T-helper 17 cell (primary cell): ENCODE measurements at places on chromosomes 5 and 9. TPM values are rescaled to one million over a fixed set of nuclear protein-coding genes. Genes with fewer than 3 reads are reported as not detected.

GRCh38 chr5:96377167-96377566, 55.9 kb downstream of the PCSK1 start:
- no peak overlapping the region for H3K27ac ChIP-seq
- H3K27me3 ChIP-seq, result peaks cover 23% of the 10 kb centered on the region
- peaks cover 17% of the 10 kb centered on the region for H3K4me1 ChIP-seq
- no peak for DNase-seq
- H3K4me3 ChIP-seq, result no peak overlapping the region

DNA sequence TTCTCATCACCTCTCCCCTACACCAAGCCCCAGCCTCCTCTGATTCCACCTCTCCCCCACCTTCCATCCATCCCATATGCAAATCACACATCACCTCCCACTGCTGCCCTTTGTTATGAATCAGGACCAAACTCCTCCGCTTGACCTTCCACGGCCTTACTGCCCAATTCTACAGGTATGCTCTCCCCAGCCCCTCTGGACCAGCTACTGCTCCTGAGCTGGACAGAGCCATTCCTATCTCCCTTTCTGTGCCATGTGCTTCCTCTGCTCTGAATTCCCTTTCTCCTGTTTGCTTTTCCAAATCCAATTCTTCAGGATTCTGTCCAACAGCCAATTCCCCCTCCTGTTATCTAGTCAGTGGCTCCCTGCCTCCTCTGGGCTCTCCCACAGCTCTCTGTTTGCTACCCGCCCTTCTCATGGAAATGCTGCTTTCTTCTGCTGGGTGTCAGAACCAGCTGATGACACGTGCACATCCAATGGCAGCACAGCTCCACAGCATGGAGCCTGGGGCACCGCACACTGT, 8.3 kb downstream of the FABP6 start:
- peaks cover 36% of the 10 kb centered on the region for H3K27me3 ChIP-seq
- H3K4me3 ChIP-seq, result no peak overlapping the region
- peaks cover 4% of the 10 kb centered on the region for H3K4me1 ChIP-seq
- no peak for DNase-seq

- H3K27ac ChIP-seq, result no peak overlapping the region
- peaks cover 46% of the 10 kb centered on the region for H3K27me3 ChIP-seq
- no peaks in the 10 kb centered on the region for H3K4me1 ChIP-seq
- H3K4me3 ChIP-seq, result no peak overlapping the region
- no peaks in the 10 kb centered on the region for H3K36me3 ChIP-seq
- no peak for DNase-seq
Measured at GRCh38 chr5:168931638-168932345, 352.6 kb upstream of the PANK3 start.

- no peaks in the 10 kb centered on the region for H3K36me3 ChIP-seq
- DNase-seq, result no peak
- no peak overlapping the region for H3K27ac ChIP-seq
- no peaks in the 10 kb centered on the region for H3K4me1 ChIP-seq
- H3K27me3 ChIP-seq, result no peaks in the 10 kb centered on the region
Measured at GRCh38 chr5:2261004-2261703, 378.4 kb upstream of the IRX4 start.

GRCh38 chr5:73513996-73514395, 15.8 kb downstream of the BTF3 start:
- H3K27me3 ChIP-seq, result no peaks in the 10 kb centered on the region
- H3K4me3 ChIP-seq, result no peak overlapping the region
- no peaks in the 10 kb centered on the region for H3K4me1 ChIP-seq
- no peak overlapping the region for H3K27ac ChIP-seq
- no peak for DNase-seq
- peaks cover 3% of the 10 kb centered on the region for H3K36me3 ChIP-seq

GRCh38 chr9:106758911-106759310, 104.1 kb upstream of the ZNF462 start:
- no peaks in the 10 kb centered on the region for H3K4me1 ChIP-seq
- no peak for DNase-seq
- no peak overlapping the region for H3K4me3 ChIP-seq
- H3K36me3 ChIP-seq, result no peaks in the 10 kb centered on the region

DNA sequence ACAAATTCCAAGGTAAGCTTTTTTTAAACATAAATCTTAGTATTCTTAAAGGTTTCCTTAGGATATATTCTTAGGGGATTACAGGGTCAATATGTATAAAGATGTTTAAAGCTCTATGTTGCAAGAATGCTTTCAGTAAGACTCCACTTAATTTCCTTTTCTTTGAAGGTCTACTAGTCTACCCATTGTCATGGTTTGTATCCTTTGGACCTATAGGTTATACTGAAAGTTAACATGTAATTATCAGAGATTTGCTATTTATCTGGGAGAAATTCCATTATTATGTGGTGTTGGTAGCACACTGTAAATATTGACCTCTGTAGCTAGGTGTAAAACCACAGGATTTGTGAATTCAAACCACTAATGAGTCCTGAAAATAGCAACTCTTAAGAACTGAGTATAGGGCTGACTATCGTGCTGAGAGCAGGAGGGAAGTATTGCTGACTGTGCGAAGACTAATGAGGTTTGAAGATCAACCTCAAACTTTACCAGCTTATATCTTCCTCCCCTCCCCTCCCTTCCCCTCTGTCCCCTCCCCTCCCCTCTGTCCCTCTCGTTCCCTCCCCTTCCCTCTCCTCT, 85.6 kb downstream of the GADD45G start:
- H3K4me1 ChIP-seq, result peaks cover 29% of the 10 kb centered on the region
- H3K4me3 ChIP-seq, result peak overlapping the region; percentile 55
- H3K36me3 ChIP-seq, result no peaks in the 10 kb centered on the region
- DNase-seq, result no peak

The C9orf50 gene
- total RNA-seq, result not detected

The SPATA9 gene
- total RNA-seq, result not detected

The EDIL3 gene
- total RNA-seq, result not detected

The C5orf58 gene
- total RNA-seq, result not detected
